AML-193 (cell line): ENCODE measurements at places on chromosomes 12 and 14.
A peak's percentile ranks its signal among the peaks of the same experiment; 100 is the strongest.

GRCh38 chr12:79374545-79374944, 316.2 kb downstream of the PAWR start:
- DNase-seq = no peak

GRCh38 chr12:85157035-85157603, 121.0 kb downstream of the LRRIQ1 start:
- DNase-seq = no peak

- DNase-seq = no peak
Observed at GRCh38 chr14:50352584-50352983, 40.5 kb downstream of the DMAC2L start.

GRCh38 chr14:52922059-52922458, 28.8 kb downstream of the FERMT2 start:
- no peak for DNase-seq

DNA sequence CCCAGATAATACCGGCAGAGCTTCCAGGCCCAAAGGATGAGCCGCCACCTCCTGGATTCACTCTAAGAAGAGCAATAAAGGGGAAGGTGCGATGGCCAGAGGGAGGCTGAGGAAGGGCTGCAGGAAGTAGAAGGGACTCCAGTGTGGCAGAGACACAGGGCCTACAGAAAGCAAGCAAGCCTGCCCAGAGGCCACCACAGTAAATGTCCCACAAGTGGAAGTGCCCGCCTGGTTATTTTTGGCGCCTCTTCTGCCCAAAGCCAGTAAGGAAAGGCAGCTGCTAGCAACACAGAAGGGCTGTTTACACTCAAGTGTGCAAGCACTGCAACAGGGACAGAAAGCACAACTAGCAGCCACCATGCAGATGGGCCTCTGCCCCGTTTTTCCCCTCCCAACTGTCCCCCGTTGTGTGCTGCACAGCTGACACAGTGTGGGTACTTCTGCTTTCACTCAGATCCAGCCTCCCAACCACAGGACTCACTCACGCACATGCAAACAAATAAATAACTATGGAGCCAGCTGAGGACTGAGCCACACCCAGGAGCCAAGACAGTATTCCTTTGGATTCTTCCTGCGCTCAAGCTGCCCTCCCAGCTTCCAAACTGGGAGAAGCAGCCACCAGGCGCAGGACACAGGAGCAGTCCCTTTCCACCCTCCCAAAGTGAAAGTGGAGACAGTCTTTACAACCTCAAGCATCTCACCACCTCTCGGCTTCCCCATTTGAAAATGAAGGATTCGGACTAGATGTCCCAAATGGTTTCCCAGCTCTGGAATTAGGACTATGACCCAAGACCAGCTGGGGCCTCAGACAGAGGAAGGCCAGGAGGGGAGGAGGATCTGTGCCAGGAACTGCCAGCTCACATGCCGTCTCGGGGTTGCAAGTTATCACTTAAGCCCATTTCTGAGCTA, 40.0 kb upstream of the PNMA1 start:
- peak; percentile 73 for DNase-seq

DNA sequence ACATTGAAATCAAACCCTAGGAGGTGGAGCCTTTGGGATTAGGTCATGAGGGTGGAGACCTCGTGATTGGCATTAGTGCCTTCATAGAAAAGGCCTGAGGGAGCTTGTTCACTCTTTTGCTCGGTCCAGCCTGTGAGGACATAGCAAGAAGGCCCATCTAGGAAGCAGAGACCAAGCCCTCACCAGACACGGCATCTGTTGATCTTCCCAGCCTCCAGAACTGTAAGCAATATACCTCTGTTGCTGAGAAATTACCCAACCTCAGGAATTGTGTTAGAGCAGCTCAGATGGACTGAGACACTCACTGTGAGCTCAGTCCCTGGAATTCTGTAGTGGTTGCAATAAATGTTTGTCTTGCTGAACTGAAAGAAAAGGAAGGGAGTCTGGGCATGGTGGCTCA, 116.2 kb upstream of the MAP1LC3B2 start:
- DNase-seq = no peak

DNA sequence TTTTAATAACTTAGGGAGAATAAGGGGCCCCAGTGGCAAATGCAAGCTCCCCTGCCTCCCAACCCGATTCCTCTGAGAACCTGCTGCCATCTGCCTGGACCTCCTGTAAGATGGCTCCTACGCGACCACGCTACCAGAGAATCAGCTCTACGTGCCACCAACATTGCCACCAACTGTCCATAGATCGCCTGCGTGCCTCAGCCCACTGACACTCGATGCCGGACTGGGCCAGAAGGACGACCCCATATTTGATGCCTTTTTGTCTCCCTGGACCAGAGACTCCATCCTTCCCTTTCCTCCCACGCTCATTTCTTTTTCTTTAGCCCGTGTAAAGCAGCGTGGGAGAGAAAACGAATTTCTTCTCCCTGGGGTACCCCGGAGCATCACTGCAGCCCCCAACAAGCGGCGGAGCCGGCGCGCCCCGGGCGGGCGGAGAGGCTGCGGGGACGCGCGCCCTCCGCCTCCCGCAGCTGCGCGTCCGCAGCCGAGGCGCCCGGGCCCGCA, 565 bp upstream of the KLHL42 start:
- DNase-seq = no peak

- no peak for DNase-seq
Observed at GRCh38 chr14:59868021-59868420, 2.6 kb downstream of the RTN1 start.

DNA sequence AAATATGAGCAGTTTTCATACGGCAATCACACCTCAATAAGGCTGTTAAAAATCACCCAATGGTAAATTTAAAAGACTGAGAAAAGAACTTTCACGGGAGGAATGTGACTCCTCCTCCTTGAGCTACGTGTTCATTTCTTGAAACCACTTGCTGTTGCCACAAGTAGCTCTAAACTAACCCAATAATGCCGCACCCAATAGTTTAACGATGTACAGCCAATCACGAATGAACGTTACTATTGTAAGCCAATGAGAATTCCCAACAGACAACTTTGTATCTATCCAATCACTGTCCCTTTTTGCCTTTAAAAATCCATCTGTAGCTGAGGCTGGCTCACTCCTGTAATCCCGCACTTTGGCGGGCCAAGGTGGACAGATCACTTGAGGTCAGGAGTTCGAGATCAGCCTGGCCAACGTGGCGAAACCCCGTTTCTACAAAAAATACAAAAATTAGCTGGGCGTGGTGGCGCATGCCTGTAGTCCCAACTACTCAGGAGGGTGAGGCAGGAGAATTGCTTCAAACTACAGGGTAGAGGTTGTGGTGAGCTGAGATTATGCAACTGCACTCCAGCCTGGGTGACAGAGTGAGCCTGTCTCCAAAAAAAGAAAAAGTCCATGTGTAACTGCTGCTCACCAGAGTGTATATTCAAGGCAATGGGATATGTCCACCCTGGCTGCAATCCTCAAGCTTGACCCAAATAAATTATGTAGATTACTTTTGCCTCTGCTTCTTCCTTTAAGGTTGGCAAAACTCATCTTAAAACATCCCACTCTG, 24.4 kb upstream of the BTBD6 start:
- no peak for DNase-seq

DNA sequence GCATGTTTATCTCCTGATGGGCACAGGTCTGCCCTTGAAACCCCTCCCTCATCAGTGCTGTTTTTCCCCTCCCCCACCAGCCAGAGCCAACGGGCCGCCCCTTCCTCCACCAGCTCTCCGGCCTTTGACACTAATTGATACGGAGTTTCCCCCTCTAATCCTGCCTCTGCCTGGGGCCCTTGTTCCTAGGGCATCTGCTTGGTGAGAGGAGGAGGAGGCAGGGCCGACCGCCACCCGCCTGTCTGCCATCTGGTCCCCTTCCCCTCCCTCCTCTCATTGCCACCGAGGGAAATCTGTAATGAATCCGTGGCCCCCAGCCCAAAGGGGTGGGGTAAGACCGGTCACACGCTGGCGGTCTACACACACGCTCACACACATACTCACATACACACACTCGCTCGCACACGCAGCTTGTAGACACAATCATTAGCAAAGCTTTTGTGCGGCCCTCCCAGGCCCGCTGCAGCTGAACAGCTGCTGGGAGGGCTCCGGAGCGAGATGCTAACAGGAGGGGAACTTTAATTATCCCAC, 27.4 kb downstream of the SRRM4 start:
- no peak for DNase-seq

GRCh38 chr14:74407801-74408154, 18.2 kb downstream of the SYNDIG1L start:
- DNase-seq = no peak
